ENCODE measurements at places on chromosomes 3 and 15.
A peak's percentile ranks its signal among the peaks of the same experiment; 100 is the strongest.

GRCh38 chr15:44435893-44436667 is 8.7 kb downstream of the CTDSPL2 start:
- peaks cover 39% of the 10 kb centered on the region for H3K4me1 ChIP-seq
- H3K27ac ChIP-seq = no peak overlapping the region
- peaks cover 60% of the 10 kb centered on the region for H3K36me3 ChIP-seq
- H3K4me3 ChIP-seq = no peak overlapping the region

DNA sequence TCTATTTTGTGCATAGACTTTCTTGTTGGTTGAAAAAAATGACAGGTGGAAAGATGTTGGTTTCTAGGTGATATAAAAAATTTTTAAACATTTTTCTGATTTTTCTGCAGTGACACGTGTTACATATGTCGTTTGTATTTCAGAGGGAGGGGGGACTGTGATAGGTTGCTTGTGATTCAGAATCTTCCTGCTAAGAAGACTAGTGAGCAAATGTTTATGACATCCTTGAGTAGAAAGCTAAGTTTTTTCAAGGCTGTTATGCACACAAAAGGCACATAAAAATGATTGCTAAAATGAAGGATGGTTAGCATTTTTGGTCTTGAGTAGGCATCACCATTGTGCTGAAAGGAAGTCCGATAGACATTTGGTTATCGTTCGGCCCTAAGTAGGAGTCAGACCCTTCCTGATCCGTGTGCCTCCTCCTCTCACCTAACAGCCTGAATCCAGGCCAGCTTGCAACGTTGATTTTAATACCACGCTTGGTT is 1.5 kb downstream of the ZNF639 start:
- peak overlapping the region; percentile 97 for H3K27ac ChIP-seq
- H3K36me3 ChIP-seq = peaks cover 19% of the 10 kb centered on the region
- peak overlapping the region; percentile 94 for H3K4me3 ChIP-seq
- peaks cover 39% of the 10 kb centered on the region for H3K4me1 ChIP-seq
- peaks cover 5% of the 10 kb centered on the region for H3K27me3 ChIP-seq

GRCh38 chr15:58015565-58015964 is 49.9 kb downstream of the ALDH1A2 start:
- H3K27ac ChIP-seq = no peak overlapping the region
- DNase-seq = no peak
- no peak overlapping the region for H3K4me3 ChIP-seq
- H3K36me3 ChIP-seq = no peaks in the 10 kb centered on the region

DNA sequence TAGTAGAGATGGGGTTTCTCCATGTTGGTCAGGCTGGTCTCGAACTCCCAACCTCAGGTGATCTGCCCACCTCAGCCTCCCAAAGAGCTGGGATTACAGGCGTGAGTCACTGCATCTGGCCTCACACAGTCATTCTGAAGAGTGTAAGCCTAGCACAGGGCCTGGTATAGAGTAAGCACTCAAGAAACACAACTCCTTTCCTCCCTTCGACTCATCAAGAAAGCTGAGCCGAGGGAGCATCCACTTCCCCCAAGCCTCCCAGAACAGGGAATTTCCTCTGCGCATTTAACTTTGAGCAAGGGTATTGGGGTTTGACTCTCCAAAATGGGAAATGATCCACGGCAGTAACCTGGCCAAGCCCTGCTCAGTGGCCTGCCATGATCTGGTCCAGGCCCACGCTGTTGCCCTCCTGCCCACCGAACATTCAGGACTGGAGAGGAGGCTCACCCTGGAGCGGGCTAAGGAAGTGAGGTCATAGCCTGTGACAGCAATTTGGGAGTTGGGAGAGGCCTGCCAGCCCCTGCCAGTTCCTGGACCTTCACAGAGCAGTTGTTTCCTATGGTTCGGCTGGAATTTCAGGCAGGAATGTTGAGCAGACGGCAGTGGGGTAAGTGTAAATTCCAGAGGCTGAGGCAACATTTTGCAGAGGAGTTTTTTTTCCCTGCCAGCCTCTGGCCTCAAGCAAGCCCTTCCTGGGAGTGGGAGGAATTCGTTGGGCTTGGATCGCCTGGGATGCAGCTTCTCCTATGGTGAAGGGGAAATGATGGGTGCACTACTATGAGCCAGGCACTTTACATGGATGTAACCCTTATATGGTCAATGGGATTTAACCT is 21.2 kb upstream of the SMAD3 start:
- H3K4me1 ChIP-seq = peaks cover 35% of the 10 kb centered on the region
- H3K27ac ChIP-seq = no peak overlapping the region
- peaks cover 6% of the 10 kb centered on the region for H3K36me3 ChIP-seq
- peaks cover 13% of the 10 kb centered on the region for H3K27me3 ChIP-seq
- no peak for DNase-seq
- no peak overlapping the region for H3K4me3 ChIP-seq

- peaks cover 54% of the 10 kb centered on the region for H3K27me3 ChIP-seq
- H3K4me1 ChIP-seq = peaks cover 92% of the 10 kb centered on the region
- no peak for DNase-seq
- peaks cover 5% of the 10 kb centered on the region for H3K36me3 ChIP-seq
- H3K27ac ChIP-seq = peak overlapping the region; percentile 63
- H3K4me3 ChIP-seq = peak overlapping the region; percentile 11
Observed at GRCh38 chr15:70491201-70491621, 272.1 kb downstream of the UACA start.

DNA sequence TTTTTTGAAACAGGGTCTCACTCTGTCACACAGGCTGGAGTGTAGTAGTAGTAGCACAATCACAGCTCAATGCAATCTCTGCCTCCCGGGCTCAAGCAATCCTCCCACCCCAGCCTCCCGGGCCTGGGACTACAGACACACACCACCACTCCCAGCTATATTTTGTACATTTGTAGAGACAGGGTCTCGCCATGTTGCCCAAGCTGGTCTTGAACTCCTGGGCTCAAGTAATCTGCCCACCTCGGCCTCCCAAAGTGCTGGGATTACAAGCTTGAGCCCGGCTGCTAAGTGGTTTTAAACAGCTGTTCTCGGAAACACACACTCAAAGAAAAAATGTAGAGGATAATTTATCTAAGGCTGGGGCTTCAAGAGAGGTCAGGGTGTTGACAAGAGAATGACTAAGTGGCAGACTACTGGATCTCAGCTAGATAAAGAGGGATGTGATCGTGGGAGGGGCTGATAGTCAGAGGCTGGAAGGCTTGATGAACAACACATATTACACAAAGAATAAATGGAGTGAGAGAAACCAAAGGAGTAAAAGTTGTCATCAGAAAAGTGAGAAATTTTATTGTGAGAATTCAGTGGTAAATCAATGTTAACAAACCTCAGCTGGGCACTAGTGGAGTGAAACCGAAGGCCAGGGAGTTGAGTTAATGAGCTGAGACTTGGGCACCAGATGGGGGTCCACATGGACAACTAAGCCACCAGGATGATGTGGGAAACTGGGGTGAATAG is 6.7 kb downstream of the CCR5AS start:
- peaks cover 18% of the 10 kb centered on the region for H3K4me1 ChIP-seq
- no peak overlapping the region for H3K27ac ChIP-seq
- peaks cover 12% of the 10 kb centered on the region for H3K27me3 ChIP-seq
- H3K36me3 ChIP-seq = no peaks in the 10 kb centered on the region

DNA sequence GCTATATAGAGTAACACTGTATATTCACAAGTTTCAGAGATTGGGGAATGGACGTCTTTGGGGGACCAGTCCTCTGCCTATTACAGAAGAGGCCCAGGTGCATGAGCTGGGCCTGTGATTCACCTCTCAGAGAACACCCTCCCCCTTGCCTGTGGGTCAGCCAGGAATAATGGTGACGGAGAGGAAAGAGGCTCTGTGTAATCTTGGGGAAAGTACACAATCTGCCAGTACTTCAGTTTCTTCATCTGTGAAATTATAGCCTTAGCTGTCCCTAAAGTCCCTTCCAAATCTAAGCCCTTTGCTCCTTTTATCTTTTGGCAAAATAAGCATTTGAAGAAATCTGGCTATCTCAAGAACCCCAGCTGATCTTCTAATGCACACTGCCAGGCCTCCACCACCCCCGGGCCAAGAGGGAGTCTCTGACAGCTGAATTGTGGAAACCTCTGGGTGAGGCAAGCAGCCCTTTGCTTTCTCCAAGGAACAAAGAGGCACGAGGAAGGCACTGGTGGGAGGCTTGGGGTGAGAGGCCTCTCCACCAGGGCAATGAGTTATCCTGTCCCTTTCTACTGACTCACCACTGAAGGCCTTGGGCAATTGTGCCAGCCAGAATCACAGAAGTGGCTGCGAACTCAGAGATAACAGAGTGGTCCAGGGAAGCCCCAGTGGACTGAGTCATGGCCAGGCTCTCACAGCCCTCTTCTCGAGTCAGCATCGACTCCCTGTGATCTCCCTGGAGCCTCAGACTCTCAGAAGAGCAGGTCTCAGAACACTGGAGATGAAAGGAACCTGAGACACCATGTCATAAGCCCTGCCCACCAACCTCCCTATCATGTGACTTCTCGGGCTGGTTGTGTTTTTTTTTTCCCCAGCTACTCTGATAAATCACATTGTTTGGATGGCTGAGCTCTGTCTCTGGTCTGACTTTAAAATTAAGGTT is 31.8 kb downstream of the CCNL1 start:
- peak overlapping the region; percentile 97 for H3K27ac ChIP-seq
- peaks cover 76% of the 10 kb centered on the region for H3K4me1 ChIP-seq
- H3K27me3 ChIP-seq = no peaks in the 10 kb centered on the region
- H3K4me3 ChIP-seq = peak overlapping the region; percentile 56

GRCh38 chr15:54029081-54029480 is 50.8 kb downstream of the UNC13C start:
- no peaks in the 10 kb centered on the region for H3K36me3 ChIP-seq
- H3K27me3 ChIP-seq = no peaks in the 10 kb centered on the region
- H3K27ac ChIP-seq = no peak overlapping the region
- no peak for DNase-seq
- H3K4me1 ChIP-seq = no peaks in the 10 kb centered on the region

DNA sequence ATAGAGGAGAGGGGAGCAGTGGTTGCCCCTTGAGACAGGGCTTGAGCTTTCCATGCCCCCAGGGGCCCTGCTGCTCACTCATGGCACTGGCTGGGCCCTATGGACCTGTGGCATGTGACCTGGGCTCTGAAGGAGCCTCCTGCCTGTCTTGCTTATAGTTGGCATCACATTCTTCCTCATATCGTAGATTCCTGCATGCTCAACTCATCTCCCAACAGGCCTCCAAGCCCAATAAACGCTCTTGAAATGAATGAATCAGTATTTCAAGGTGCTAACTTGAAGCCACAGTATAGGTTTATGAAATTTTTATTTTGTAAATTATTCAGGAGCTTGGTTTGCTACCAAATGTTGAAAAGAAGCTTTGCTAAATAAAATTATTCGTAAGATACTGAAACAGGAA is 93.3 kb upstream of the SLC7A14 start:
- H3K36me3 ChIP-seq = no peaks in the 10 kb centered on the region
- no peak for DNase-seq
- H3K4me3 ChIP-seq = no peak overlapping the region
- H3K4me1 ChIP-seq = no peaks in the 10 kb centered on the region
- no peaks in the 10 kb centered on the region for H3K27me3 ChIP-seq

DNA sequence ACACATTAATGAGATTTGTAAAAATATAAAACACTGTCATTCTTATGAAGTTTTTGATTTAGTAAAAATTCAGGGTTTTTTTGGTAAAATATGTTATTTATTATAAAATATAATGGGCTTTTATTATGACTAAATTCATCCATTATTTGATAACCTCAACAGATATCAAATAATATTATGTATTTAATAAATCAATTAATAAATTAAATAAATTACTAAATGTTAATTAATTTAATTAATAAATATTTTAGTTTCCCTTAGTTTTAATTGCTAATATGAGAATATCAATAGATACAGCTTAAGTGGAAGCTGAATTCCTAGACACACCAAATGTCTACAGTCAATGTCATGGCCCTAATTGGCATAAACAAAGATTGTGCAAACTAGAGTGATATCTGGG is 82.3 kb upstream of the DGKG start:
- H3K27ac ChIP-seq = no peak overlapping the region
- DNase-seq = no peak
- H3K4me1 ChIP-seq = no peaks in the 10 kb centered on the region
- H3K36me3 ChIP-seq = no peaks in the 10 kb centered on the region
- H3K27me3 ChIP-seq = no peaks in the 10 kb centered on the region

DNA sequence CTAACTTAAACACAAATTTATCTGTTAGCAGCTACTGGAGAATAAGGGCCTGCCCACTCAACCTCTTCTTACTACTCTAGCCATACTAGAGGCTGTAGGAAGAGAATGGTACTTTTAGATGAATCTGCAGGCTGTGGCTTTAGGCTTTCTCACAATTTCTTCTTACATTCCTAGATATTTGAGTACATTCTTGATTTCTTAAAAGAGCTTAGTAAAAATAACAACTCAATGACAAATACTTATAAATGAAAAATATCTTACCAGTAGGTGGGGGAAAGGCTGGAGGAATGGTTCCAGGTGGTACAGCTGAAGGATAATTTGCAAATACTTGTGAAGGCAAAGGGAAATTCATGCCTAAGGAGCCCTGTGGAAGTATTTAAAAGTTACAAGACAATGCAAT is 92.9 kb upstream of the GK5 start:
- H3K4me1 ChIP-seq = no peaks in the 10 kb centered on the region
- H3K36me3 ChIP-seq = peaks cover 46% of the 10 kb centered on the region
- no peak overlapping the region for H3K27ac ChIP-seq
- no peak for DNase-seq

DNA sequence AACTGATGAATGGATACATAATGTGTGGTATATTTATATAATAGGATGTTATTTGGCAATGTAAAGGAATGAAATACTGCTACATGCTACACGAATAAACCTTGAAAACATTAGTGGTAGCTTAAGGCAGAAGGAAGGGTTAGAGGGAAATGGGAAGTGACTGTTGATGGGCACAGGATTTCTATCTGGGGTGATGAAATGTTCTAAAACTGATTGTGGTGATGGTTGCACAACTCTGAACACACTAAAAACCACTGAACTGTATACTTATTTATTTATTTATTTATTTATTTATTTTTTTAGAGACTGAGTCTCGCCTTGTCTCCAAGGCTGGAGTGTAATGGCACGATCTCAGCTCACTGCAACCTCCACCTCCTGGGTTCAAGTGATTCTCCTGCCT is 24.8 kb upstream of the SHISA5 start:
- peaks cover 9% of the 10 kb centered on the region for H3K4me1 ChIP-seq
- H3K27me3 ChIP-seq = no peaks in the 10 kb centered on the region
- H3K27ac ChIP-seq = no peak overlapping the region
- no peak overlapping the region for H3K4me3 ChIP-seq

DNA sequence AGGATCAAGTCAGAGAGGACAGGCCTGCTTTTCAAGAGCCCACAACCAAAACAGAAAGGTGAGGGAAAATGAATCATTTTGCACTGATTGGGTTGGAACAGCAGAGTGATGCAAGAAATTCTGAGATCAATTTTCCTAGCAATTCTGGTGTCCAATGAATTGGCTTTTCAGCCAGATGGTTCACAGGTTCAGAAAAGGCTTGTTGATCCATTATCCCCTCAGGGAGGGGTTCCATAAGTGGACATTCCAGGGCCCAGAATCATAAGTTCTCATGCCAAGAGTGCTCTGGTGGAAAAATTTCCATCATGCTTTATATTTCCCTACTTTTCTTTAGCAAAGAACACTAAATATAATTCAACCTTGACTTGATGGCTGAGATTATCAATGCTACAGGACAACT is 16.2 kb downstream of the RBP2 start:
- DNase-seq = no peak
- H3K27ac ChIP-seq = no peak overlapping the region
- H3K27me3 ChIP-seq = no peaks in the 10 kb centered on the region
- no peaks in the 10 kb centered on the region for H3K36me3 ChIP-seq
